ENCODE measurements at places on chromosomes 1 and 21.
A peak's percentile ranks its signal among the peaks of the same experiment; 100 is the strongest.

GRCh38 chr1:43769350-43769908 is 62.1 kb downstream of the ST3GAL3 start:
- DNase-seq = no peak

- DNase-seq = peak; percentile 16
Measured at GRCh38 chr1:88736633-88737248, 52.7 kb downstream of the PKN2 start.

DNA sequence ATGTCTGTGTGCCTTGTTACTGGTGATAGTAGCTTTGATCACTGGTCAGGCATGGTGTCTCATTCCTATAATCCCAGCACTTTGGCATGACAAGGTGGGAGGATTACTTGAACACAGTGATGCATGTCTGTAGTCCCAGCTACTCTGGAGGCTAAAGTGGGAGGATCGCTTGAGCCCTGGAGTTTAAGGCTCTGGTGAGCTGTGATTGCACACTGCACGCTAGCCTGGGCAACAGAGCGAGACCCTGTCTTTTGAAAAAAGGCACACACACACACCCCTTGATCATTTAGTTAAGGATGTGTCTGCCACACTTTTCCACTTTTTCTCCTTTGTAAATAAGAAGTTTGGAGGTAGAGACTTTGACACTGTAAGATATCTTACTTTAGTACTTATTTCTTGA is 15.1 kb downstream of the MIGA1 start:
- DNase-seq = no peak

GRCh38 chr1:243483071-243483771 is 227.4 kb downstream of the SDCCAG8 start:
- DNase-seq = no peak

DNA sequence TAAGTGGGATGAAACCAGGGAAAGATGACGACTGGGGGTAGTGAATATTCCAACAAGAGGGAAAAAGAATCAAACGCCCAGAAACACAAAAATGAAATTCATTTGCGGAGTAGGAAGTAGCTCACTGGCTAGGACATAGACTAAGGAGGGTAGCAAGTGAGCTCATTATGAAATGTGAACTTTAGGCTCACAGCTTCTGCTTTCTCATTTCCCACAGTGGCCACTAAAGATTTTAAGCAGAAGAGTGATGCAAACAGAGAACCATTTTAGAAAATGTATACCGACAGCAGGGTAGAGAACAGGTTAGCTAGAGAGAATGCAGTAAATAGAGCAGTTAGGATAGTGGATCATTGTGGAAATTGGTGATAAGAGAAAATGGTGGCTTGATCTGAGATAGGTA is 3.5 kb downstream of the CD48 start:
- DNase-seq = no peak

- DNase-seq = peak; percentile 90
Measured at GRCh38 chr1:15246960-15247614, at the start of gene FHAD1. FHAD1 (plus strand) TSS chr1:15247223; CDS start chr1:15251785, 4,562 bp downstream.

DNA sequence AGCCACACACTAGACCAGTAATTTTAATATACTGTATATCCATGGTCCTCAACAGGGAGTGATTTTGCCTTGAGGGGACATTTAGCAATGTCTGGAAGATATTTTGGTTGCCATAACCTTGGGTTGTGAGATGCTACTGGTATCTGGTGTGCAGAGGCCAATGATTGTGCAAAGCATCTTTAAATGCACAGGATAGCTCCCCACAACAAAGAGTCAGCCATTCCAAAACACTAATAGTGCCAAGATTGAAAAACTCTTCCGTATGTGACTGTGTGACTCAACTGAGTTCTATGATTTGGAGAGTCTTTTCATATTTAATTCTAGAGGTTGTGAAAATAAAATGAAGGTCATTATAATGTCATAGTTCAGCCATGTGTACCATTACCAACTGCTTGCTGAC is 141.4 kb upstream of the CACYBP start:
- DNase-seq = no peak
